ENCODE measurements at places on chromosomes 6 and 20. TPM values are rescaled to one million over a fixed set of nuclear protein-coding genes. Genes with fewer than 3 reads are reported as not detected.

The C6orf132 gene
- not detected for total RNA-seq

DNA sequence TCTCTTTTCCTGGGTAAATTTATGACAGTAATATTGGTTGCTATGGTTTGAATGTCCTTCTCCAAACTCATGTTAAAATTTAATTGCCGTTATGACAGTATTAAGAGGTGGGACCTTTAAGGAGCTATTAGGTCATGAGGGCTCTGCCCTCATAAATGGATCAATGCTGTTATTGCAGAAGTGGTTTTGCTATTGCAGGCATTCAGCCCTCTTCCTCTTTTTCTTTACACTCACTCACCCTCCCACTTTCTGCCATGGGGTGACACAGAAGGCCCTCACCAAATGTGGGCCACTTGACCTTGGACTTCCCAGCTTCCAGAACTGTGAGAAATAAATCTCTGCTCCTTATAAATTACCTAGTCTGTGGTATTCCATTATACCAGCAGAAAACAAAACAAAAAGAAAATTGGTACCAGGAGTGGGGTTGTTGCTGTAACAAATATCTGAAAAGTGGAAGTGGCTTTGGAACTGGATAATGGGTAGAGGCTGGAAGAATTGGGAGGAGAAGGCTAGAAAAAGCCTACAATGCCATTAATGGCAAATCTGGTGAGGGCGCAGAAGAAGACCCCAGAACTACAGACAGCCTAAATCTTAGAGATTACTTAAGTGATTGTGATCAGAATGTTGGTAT lies 24.8 kb upstream of the IGF2R start:
- no peaks in the 10 kb centered on the region for H3K4me1 ChIP-seq
- H3K27me3 ChIP-seq: no peaks in the 10 kb centered on the region
- no peak overlapping the region for H3K27ac ChIP-seq

The COL11A2 gene
- total RNA-seq: 1.3 TPM

The KIF25 gene
- total RNA-seq: not detected

The TNF gene
- total RNA-seq: 6.5 TPM

The PGC gene
- not detected for total RNA-seq

- no peak for DNase-seq
- no peaks in the 10 kb centered on the region for H3K36me3 ChIP-seq
- no peak overlapping the region for H3K4me3 ChIP-seq
- H3K27me3 ChIP-seq: no peaks in the 10 kb centered on the region
Observed at GRCh38 chr20:7426890-7427496, 513.3 kb downstream of the HAO1 start.

The RNF144B gene
- total RNA-seq: 42.7 TPM

DNA sequence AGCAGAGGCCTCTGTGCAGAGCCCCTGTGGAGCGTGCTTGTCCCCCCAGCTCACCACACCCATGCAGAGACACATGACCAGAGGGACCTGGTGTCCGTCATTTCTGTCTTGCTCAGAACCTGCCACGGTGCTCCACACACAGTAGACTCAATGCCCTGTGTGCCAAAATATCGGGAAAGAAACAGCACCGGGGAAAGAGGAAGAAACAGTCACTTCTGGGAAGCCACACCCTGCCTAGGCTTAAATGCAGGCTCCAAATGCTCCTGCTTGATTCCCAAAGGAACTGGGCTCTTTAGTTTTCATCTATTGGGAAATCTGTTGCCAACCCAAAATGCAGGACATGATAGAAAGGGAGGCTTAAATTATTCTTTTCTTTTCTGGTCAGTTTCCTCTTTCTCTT lies 503.9 kb downstream of the CD83 start:
- H3K4me3 ChIP-seq: no peak overlapping the region
- no peak for DNase-seq
- peaks cover 6% of the 10 kb centered on the region for H3K4me1 ChIP-seq
- no peak overlapping the region for H3K27ac ChIP-seq

The GSTA2 gene
- not detected for total RNA-seq

- H3K27me3 ChIP-seq: no peaks in the 10 kb centered on the region
- peak; percentile 89 for DNase-seq
- no peaks in the 10 kb centered on the region for H3K4me1 ChIP-seq
- H3K27ac ChIP-seq: no peak overlapping the region
Observed at GRCh38 chr20:23235173-23236027, 115.2 kb upstream of the NXT1 start.

DNA sequence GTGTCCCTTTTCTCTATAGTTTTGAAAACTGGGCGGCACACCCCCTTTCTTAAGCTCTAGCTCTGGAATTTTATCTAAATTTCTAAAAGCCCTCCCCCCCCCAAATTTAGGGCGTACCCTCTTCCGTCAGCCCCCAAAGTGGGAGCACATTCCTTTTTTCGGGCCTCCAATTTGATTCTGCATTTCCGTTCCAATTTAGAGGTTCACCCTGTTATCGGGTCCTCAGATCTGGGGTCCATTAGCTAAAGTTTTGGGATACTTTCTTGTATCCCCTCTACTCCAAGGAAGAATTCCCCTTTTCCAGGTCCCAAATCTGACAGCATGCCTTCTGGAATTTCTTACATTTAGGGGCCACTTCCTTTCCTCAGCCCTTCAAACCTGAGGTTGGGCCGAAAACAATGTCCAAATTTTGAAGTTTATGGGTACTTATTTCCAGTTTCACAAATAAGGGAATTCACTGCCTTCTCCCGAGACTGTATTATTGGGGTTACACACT lies 796 bp downstream of the PHF20 start:
- peaks cover 19% of the 10 kb centered on the region for H3K36me3 ChIP-seq
- H3K27me3 ChIP-seq: no peaks in the 10 kb centered on the region
- H3K4me3 ChIP-seq: peak overlapping the region; percentile 64
- peaks cover 93% of the 10 kb centered on the region for H3K4me1 ChIP-seq

- H3K27ac ChIP-seq: no peak overlapping the region
- no peak for DNase-seq
- H3K4me3 ChIP-seq: no peak overlapping the region
- no peaks in the 10 kb centered on the region for H3K27me3 ChIP-seq
Observed at GRCh38 chr6:11213422-11214021, 18.9 kb downstream of the NEDD9 start.

Measured in spleen (tissue), 13 donors.